ENCODE measurements at places on chromosomes 12 and 14. TPM values are rescaled to one million over a fixed set of nuclear protein-coding genes. Genes with fewer than 3 reads are reported as not detected.

DNA sequence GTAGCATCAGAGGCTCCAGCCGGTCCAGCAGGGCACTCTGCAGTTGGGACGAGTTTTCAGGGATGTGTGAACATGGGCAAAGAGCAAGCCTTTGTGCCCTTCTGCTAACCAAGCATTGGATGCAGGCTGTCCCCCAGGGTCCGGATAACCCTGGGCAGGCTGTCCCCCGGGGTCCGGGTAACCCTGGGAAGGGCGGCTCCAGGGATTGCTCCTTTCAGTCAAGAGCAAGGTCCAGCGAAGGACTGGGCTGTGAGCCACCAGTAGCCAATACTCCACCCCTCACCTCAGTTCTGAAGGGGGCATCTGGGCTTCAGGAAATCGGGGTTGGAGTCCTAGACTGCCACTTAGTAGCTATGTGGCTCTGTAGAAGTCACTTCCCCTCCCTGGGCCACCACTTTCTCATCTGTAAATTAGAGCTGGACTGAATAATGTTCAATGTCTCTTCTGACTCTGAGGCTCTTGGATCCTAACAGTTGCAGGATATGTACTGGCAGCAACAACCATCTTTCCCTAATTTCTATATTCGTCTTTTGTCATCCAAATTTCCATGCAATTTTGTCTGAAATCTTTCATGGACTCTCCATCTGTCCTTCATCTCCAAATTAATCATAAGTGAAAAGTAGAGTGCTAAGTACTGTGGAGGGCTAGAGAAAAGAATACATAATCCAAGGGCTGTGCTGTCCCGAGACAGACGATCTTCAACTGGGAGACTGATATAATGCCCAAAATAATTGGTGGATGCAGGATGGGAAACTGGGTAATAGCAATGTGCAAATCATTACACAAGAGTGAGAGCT is 137.4 kb upstream of the NTF3 start:
- H3K27ac ChIP-seq: no peak overlapping the region
- H3K27me3 ChIP-seq: no peaks in the 10 kb centered on the region
- DNase-seq: no peak

- no peak overlapping the region for H3K27ac ChIP-seq
- peaks cover 16% of the 10 kb centered on the region for H3K36me3 ChIP-seq
- H3K27me3 ChIP-seq: no peaks in the 10 kb centered on the region
Observed at GRCh38 chr14:59328454-59328853, 136.7 kb downstream of the GPR135 start.

- H3K27ac ChIP-seq: no peak overlapping the region
- H3K4me1 ChIP-seq: no peaks in the 10 kb centered on the region
- no peaks in the 10 kb centered on the region for H3K27me3 ChIP-seq
- peak; percentile 2 for DNase-seq
- no peak overlapping the region for H3K4me3 ChIP-seq
- no peaks in the 10 kb centered on the region for H3K36me3 ChIP-seq
Observed at GRCh38 chr12:97960741-97961608, 498.4 kb downstream of the RMST start.

GRCh38 chr12:121430833-121431415 is 31.0 kb downstream of the RNF34 start:
- no peaks in the 10 kb centered on the region for H3K27me3 ChIP-seq
- peaks cover 52% of the 10 kb centered on the region for H3K36me3 ChIP-seq
- no peak overlapping the region for H3K27ac ChIP-seq
- no peak for DNase-seq
- no peak overlapping the region for H3K4me3 ChIP-seq
- no peaks in the 10 kb centered on the region for H3K4me1 ChIP-seq

The NEUROD4 gene
- total RNA-seq: not detected

DNA sequence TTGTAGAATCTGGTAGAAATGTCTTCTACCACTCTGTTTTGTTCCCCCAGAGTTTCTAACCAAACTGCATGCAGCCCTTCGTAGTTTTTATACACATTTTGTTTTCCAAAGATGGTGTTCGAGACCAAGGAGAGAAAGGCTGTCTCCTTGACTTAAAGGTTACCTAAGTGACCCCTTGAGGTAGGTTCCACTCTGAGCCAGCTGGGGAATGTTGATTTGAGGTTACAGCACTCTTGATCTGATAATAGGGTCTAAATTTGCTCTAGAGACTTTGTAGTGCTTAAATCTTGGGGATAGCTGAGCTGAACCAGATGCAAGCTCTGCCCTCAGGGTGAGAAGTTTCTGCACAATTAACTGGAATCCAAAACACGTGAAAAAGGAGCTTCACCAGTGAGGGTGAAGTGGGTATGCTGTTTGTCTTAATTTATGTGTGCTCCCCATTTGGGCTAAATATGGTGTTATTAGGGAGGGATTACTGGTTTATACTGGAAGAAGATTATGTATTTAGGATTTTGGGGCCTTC is 3.1 kb downstream of the TMBIM6 start:
- H3K27ac ChIP-seq: no peak overlapping the region
- DNase-seq: no peak
- no peak overlapping the region for H3K4me3 ChIP-seq

Measured in astrocyte (in vitro differentiated cells and primary cell).